ENCODE measurements at places on chromosomes 3 and 15.

DNA sequence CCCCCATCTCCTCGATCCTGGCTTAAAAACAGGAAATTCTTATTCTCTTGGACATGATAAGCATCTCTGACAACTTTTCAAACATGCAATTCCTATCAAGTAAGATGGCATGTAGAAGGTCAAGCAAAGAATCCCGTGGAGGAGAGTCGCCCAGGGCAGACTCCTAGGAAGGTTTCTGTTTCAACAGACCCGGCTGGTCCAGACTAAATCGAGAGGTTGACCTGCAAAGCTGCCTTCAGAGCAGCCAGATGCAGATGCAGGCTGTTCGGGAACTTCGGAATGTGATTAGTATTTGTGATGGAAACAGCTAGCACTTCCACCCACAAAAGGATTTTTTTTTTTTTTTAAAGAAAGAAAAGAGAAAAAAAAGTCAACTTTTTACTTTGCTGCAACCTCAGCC is 216.8 kb downstream of the NR1D2 start:
- no peak for DNase-seq

- DNase-seq, result no peak
These were observed 17.8 kb downstream of the USP3 start for GRCh38 chr15:63522225-63522578.

DNA sequence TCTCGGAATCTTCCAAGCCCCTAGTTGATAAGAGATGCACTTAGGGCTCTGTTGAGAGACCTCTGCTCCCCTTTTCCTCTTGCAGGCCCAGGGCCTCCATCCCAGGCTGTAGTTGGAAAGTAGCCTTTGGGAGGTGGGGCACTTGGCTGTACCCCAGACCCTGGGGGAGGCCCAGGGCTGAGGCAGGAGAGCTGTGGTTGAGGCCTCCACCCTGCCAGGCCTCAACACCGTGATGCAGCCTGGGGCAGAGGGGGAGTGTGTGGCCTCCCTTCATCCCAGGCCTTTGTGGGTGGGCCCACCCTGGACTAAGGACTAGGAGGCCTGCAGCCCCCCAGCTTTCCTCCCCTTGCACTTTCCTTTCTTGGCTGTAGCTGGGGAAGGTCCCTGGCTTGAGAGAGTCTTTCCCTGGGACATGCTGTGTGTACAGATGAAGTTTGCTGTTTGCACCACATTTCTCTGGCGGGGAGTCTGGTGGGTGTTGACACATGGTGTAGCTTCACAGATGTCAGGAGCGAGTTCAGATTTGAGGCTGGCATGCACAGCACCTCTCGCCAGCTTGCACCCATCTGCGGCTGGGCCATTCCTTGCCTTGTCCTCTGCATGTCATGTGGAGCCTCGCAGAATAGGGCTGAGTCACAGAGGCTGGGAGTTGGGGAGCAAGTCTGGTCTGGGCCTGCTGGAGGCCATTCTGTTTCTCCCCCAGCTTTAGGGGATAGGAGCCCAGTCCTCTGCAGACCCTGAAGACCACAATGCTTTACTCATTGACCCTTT is 13.7 kb downstream of the PLEKHO2 start:
- no peak for DNase-seq

DNA sequence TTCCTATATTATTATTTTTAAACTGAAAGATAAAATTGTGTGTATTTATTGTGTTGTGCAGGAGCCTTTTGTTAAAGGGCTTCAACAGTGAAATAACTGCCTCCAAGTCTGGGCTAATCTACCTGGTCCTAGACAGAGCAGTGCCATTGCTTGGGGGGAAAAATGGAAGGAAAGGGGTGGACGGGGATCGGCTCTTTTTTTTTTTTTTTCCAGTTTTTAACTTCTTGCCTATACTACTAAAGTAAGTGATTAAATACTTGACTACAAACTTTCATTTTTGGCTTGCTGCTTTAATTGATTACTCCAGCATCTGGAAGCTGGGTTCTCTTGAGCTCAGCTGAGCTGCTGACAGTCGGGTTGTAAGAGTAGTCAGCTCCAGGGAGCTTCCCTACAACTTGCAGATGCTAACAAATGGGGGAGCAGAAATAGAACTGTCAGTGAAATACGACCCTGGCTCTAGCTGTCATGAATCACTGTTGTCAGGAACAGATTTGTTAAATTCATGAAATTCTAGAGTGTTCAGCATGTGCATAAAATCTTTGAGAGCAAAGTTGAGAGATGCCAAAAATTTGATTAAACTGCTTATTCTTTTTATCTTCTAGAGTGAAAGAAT is 276.7 kb downstream of the ROBO1 start:
- no peak for DNase-seq

- DNase-seq, result no peak
These were observed 7.9 kb upstream of the RTP3 start for GRCh38 chr3:46489875-46490274.

GRCh38 chr15:63970621-63971426 is 75.5 kb downstream of the DAPK2 start:
- DNase-seq, result peak; percentile 79

- no peak for DNase-seq
These were observed 40.5 kb downstream of the PTPRG start for GRCh38 chr3:61601831-61602230.

- DNase-seq, result no peak
These were observed 113.2 kb upstream of the NLGN1 start for GRCh38 chr3:173284301-173284700.

- no peak for DNase-seq
These were observed 48.8 kb downstream of the ALDH1A2 start for GRCh38 chr15:58016581-58017175.

- no peak for DNase-seq
These were observed 8.5 kb downstream of the VEPH1 start for GRCh38 chr3:157494581-157495281.

DNA sequence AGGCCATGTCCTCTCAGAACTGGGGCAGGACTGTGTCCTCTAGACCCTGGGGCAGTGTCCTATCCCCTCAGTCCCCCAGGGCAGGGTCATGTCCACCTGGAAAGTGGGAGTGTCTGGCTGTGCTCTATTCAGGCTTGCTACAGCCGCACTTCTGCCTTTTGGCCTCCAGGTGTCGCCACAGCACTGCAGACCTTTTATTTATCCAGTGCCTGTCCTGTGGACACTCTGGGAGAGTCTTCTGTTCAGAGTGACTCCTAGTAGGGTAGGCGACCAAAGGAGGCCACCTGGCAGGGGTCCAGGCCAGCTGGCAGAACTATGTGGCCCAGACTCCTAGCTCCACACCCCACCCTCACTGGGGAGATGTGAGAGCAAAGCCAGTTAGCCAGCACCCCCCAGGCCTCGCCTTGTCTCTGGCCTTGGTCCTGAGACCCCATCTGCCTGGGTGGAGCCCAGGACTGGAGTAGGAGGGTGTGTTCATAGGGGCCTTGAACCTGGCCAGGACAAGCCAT is 3.9 kb downstream of the TMIE start:
- DNase-seq, result peak; percentile 73

- no peak for DNase-seq
These were observed 3.1 kb downstream of the CIDEC start for GRCh38 chr3:9876991-9877390.

- DNase-seq, result peak; percentile 13
These were observed 246.6 kb upstream of the PROK2 start for GRCh38 chr3:72031581-72031980.

GRCh38 chr3:183991403-183991802 is 26.3 kb downstream of the ABCC5 start:
- no peak for DNase-seq

DNA sequence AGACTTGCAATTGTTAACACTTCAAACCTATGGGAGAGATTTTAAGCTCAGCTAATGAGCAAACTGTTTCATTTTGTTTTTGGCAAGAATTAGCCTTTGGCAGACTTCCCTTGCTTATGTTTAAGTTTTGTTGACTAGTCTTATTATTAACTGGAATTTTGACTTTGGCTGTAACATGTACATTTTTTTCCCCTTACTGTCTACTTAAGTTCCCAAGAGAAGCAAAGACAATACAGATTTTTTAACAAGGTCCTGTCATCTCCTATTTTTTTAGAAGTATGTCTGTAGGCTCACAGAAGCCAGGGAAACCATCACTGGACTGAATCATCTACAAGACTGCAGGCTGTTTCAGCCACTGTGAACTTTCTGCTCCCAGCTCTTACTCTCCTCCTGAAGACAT is 74.3 kb downstream of the DGKG start:
- DNase-seq, result no peak

GRCh38 chr3:74676-75243 is 121.8 kb upstream of the CHL1 start:
- DNase-seq, result no peak

GRCh38 chr15:82111918-82112317 is 66.1 kb upstream of the MEX3B start:
- DNase-seq, result no peak

DNA sequence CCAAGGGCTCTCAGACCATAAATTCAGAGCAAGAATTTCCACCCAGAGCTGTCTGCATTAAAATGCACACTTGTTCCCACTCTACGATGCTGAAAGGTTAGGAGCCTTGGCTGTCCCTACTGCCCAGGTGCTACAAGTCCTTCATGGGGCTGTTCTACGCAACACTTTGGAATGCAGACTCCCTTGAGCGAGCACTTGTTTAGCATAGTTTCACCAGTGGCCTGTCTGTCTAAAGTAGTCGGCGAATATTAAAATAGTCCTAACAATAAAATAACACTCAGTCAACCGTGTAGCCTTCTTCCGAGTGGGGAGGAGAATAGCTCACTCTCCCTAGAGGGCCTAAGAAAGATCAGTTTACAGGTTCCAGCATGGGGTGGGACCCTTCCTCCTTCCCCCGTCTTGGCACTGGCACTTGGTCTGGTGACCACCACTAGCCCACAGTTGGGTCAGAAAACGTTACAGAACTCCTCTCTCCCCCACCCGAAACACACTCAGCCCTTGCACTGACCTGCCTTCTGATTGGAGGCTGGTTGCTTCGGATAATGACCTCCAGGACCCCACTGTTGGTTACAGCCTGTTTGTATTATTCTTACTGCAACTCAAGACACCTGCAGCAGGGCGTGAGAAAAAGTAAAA is at the start of gene CLDN16:
TSS of gene CLDN16 (plus strand) at position 586 of the 636 bp plus-strand sequence. CDS start 167 bp downstream, outside the sequence.
- DNase-seq, result no peak

DNA sequence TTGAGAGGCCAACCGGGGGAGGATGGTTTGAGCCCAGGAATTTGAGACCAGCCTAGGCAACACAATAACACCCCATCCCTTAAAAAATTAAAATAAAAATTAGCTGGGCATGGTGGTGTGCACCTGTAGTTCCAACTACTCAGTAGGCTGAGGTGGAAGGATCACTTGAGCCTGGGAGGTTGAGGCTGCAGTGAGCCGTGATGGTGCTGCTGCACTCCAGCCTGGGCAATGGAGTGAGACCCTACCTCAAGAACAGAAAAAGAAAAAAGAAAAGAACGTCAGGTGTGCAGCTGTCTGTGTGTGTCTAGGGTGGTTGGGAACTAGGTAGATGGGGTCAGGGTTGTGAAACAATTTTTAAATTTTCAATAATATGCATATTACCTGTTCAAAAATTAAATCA is 96.2 kb upstream of the BHLHE40 start:
- DNase-seq, result no peak

- DNase-seq, result no peak
These were observed 44.5 kb downstream of the RGMA start for GRCh38 chr15:93044301-93045190.

- DNase-seq, result no peak
These were observed 185.3 kb downstream of the CFAP20DC start for GRCh38 chr3:58864480-58864879.

- DNase-seq, result no peak
These were observed 2.9 kb upstream of the CFAP92 start for GRCh38 chr3:128996726-128997125.

DNA sequence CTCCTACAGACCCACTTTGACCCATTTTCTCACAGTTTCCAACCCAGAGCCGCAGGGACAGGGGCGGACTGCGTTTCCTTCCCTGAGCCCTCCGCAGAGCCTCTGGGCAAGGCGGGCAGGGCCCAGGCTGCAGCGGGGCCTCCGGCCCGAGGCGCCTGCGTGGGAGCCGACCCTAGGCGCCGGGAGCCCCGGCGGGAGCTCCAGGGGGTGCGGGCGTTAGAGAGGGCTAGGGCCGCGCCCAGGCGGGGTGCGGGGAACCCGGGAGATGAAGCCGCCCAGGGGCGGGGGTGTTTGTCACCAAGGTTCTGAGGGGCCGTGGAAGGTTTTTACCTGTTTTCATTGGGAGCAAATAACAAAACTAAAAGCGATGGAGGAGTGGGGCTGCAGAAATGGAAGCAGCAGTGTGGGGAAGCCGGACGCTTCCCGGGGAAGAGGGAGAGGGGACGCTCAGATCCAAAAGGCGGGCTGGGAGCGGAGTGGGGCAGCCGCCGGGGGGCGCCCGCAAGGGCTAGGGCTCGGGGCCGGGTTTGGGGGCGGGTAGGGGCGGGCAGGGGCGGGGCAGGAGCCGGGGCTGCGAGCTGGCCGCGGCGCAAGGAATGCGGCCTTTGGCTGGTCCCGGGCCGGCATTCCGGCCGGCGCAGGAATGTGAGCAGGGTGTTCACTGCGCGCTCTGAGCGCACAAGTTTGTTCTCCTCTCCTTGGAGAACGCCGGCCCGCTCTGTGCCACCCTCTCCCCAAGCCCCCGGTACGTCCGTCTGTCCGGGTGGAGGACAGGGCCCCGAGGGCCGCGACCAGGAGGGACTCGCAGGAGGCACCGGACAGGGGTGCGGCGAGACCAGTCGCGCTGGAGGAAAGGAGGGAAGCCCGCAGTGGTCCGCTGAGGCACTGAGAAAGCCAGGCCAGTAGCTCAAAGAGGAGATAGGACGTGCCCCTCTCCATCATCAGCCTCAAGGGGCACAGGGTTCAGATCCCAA is 61.1 kb downstream of the AMOTL2 start:
- no peak for DNase-seq

DNA sequence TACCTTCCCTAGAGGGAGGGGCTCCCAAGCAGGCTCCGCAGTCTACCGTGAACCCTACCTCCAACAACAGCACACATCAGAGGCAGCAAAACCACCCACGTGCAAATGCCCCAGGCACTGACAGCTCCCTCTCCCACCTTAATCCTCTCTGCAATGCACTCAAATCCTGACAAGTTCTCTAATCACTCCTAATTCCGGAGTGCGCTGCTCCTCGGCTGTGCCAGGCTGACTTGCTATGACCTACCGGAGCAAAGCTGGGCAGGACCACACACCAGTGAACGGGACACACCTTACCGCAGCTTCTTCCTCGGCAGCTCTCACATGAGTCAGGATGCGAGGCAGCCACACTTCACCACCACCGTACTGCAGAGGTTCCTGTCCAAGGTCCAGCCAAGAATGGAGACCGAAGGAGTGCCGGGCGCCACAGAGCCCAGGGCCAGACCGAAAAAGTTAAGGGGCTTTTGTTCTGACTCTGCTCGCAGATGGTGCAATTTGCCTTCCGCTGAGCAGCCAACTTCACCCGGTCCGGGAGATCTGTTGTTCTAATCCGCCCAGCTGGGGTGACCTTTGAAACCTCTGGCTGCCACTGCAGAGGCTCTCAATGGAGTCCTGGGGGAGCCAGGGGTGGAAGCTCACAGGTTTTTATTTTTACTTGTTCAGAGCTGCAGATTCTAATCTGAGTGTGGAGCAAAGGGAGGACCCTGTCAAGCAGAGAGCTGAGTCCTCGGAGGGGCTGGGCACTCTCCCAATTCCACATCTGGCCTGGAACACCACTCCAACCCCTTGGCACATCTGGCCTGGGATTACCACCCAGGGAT is 84.4 kb downstream of the MYLK start:
- no peak for DNase-seq

- DNase-seq, result no peak
These were observed 4.1 kb downstream of the OR4F6 start for GRCh38 chr15:101807345-101807945.
